KBM-7 (cell line): ENCODE measurements at places on chromosomes 1 and 21.
A peak's percentile ranks its signal among the peaks of the same experiment; 100 is the strongest.

DNA sequence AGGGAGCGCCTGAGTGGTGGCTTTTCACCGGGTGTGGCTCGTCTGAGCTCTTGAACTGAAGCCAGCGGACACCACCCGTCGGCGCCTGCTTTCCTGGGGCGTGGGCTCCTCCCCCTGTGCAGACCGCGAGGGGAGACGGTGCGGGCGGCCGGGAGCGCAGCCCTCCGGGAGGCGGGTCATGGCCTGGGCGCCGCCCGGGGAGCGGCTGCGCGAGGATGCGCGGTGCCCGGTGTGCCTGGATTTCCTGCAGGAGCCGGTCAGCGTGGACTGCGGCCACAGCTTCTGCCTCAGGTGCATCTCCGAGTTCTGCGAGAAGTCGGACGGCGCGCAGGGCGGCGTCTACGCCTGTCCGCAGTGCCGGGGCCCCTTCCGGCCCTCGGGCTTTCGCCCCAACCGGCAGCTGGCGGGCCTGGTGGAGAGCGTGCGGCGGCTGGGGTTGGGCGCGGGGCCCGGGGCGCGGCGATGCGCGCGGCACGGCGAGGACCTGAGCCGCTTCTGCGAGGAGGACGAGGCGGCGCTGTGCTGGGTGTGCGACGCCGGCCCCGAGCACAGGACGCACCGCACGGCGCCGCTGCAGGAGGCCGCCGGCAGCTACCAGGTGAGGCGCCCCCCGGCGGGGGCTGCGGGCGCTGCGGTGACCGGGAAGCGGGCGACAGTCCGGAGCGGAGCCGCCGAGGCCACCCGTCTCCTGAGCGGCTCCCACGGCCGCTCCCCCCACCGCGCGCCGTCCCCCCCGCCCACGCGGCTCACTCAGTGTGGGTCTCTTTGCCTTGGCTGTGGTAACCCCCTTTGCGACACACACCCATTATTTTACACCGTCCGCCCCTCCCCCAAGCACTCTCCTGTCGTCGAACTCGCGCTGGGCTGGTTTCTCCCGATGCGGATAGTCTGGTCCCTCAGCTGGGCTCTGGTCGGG is at the start of gene TRIM58:
TSS of gene TRIM58 (plus strand) at position 119 of the 916 bp plus-strand sequence. CDS start at position 179, 60 bp downstream.
- DNase-seq: peak; percentile 76

DNA sequence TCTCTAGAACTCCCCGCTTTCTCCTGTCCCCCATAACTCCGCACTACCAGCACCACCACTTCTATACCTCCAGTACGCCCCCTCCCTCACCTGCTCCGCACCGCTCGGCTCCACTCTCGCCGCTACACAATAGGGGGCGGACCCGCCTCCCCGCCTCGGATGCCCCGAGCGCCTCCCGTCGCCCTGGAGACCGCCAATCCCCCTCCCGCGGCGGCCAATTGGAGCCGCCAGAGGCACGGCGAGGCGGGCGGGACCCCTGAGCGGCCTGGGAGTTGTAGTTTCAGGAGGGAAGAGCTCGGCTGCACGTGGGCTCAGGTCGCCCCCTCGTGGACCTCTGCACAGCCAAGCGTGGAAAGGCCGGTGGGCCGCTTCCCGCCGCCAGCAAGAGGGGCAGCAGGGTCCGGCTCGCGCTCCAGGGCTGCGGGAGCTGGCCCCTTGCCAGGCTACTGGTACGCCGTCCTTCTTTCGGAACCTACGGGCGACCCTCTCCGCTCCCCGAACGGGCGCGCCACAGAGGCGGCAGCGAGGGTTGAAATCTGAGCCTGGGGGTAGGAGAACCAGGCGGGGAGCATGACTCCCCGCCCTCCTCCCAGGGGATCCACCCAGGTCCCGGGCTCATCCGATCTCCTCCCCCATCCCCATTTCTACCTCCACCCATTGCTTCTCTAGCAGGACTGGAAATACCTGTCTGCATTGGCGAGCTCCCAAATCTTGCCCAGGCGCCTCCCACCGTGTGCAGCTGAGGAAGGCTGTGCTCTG is at the start of gene IGSF9:
TSS of gene IGSF9 (minus strand) at position 131 of the 759 bp plus-strand sequence. CDS start 2,159 bp downstream, outside the sequence.
- DNase-seq: peak; percentile 88

DNA sequence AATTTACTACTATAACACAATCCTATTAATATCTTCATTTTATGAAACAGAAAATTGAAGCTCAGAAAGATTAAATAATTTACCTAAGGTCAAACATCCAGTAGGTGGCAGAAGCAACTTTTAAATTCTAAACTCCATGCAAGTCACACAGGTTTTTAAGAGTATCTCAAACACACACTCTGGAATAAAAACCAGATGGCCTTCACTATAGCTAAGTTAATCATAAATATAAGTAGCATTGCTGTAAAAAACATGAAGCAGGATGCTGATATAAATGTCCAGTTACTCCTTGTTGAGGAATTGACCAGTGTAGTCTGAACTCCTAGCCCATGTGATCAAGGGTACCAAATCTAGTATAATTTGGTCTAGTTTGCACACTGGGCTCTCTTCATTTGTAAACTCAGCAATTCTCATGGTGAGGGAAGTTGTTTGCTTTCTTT is 9.4 kb upstream of the FMO3 start:
- peak; percentile 20 for DNase-seq

- peak; percentile 54 for DNase-seq
Measured at GRCh38 chr1:23910553-23911246, 2.5 kb downstream of the CNR2 start.

DNA sequence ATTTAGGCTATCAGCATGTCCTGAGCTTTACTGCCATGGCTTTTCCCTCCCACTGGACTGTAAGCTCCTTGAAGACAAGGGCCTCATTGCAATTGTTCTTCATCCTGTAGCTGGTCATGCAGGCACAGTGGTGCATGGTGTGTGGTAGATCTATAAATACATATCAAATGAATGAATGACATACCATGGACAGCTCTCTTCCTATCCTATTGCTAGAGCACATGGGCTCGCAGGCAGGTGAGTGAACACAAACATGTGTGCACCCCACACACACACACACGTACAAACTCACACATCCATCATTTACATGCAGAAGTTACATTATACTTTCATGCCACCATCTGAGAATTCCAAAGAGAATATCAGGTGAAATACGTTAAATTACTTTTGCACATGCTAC is 172.9 kb upstream of the RUNX1 start:
- DNase-seq: peak; percentile 44

DNA sequence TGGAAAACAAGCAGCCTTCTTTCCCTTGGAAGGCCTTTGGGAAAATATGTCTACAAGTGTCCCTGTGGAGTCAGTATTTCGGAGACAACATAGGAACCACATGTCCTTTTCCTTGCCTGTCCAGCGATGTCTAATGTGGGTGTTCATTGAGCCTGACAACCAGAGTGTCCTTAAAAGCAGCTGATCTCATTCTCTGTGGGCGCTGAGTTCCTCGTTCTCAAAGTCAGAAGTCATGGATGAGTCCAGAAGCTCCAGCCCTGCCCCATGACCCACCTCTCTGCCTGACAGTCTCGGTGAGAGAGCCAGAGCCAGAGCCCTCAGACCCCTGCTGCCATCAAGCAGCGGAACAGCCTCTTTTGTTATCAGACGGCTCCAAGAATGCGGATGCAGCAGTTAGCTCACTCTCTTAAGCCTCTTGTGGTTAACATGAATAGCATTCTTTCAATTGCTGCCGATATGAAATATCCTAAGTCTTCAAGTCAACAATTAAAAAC is 329.2 kb downstream of the TGFB2 start:
- peak; percentile 1 for DNase-seq
